NCI-H2081 (cell line): ENCODE measurements at places on chromosomes 12 and 14.
A peak's percentile ranks its signal among the peaks of the same experiment; 100 is the strongest.

- DNase-seq, result no peak
Observed at GRCh38 chr14:89260898-89261297, 156.1 kb downstream of the FOXN3 start.

- peak; percentile 41 for DNase-seq
Observed at GRCh38 chr14:67666750-67667449, 7.5 kb downstream of the VTI1B start.

- DNase-seq, result no peak
Observed at GRCh38 chr14:72889366-72889765, 4.5 kb downstream of the DPF3 start.

GRCh38 chr12:110002676-110003515 is 3.7 kb downstream of the ANKRD13A start:
- no peak for DNase-seq

- DNase-seq, result no peak
Observed at GRCh38 chr14:105908481-105908911, 382.1 kb downstream of the TMEM121 start.

DNA sequence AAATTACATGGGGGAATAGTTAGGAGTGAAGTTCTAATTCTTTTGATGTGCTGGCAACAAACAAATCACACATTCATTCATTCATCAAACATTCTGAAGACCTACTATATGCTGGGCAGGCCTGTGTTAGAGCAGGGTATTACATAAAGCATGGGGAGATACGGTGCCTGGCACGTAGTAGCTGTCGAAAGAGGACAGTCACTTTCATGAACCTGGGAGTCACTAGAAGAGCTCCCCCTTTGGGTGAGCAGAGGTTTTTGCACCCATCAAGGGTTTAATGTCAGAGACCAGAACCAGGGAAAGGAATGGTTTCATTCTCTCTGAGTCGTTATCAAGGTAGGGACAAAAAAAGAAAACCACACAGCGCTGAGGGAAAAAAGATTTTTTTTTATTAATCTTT is 10.0 kb downstream of the LHX5 start:
- DNase-seq, result no peak

DNA sequence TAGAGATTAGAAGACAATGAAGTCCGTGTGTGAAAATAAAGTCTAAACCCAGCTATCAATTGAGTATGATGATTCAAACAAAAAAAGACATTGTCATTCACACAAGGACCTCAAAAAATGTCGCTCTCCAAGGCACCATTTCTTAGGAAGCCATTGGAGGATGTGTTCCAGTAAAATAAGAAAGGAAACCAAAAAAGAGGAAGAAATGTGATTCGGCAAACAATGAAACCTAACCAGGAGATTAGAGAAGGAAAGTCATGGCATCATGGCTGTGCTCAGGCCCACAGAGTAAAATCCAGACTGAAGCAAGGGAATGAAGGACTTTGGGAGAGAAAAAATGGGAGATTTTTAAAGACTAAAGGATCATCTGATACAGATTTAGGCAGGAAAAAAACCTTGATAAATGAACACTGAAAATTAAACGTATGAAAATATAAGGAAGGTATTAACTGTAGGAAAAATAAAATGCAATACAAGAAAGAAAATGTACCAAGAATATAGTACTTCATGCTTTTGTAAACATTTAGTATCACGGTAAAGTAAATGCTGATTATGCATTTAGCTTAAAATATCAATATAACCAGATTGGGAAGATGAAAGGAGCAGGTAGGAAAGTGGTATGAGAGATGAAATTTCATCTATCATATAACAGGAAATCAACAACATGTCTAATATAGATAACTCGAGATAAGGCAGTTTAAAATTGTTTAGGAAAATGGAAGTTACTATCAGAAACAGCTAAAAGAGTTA is 38.2 kb upstream of the MTHFD1 start:
- DNase-seq, result no peak

- no peak for DNase-seq
Observed at GRCh38 chr14:31895646-31896045, 181.5 kb upstream of the ARHGAP5 start.

DNA sequence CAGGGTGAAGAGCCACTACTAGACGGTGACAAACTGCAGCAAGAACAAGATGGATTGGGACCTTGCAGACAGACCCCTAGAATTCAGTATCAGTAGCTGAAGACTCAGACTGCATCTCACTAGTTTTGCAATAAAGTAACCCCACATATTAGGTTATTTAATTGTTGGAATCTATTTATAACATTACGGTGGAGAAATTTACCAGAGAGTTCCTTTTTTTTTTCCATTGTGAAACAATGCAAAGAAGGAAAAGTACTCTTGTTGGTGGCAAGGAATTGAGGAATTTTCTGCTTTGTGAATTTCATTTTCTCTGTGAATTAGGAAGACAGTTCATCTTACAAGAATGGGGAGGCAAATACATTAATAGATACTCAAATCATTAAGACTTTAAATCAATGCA is 185.7 kb upstream of the PPFIA2 start:
- no peak for DNase-seq

- DNase-seq, result no peak
Observed at GRCh38 chr12:75883241-75883640, 148.3 kb downstream of the PHLDA1 start.

DNA sequence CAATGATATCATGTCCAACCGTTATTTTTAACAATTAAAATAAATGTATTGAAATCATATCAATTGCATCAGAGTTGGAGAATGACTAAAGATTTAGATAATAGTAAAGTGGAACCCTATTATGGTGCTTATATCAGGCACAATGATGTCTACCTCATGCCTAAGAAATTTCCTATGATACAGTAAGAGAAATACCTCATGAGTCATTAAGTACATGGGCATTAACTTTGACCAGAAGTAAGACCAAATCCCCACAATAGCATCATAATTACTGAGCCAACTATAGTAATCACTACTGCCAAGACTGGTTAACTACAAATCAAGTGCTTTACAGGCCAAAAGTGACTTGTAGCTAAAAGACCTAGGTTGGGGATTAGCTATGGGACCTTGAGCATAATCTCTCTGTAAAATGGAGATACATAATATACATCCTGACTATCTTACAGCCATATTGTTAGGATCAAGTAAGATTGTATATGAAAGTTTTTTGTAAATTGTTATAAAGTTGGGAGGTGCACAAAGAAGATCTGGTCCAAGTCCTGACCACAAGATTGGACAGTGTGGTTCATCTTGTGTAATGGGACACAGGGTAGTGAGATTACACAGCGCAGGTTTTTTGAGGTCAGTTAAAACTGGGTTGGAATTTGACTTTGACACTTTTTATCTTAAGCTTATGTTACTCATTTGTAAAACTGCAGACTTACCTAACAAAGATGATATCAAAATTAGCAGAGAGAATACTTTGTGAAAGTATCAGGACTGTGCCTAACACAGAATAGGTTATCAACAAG is 60.5 kb downstream of the ERGIC2 start:
- no peak for DNase-seq

DNA sequence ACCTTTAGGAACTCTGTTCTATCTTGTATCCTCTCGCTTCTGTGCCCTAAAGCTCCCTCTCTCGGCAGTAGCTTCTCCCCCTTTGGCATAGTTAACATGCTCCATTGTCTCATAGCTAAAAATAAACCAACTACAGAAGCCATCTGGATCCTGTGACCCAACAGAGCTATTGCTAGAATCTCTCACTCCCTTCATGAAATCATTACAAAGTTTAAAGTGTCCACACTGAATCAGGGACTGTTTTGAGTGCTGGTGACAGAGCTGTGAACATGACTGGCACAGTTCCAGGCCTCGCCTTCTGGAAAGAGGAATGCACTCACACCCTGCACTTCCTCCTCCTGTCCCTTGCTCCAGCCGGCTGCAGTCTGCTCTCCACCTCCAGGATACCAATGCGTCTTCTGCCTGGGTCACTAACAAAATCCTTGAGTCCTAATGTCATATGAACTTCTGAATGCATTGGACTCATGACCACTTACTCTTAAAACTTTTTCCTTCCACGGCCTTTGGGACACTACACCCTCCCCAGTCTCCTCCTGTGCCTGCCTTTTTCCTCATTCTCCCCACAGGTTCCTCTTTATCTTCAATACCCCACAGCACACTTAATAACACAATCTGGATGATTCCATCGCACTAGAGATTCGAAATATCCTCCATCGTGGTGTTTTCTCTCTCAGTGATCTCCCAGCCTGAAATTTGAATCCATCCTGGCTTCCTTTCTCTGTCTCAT is 13.2 kb downstream of the PLBD1 start:
- no peak for DNase-seq

- DNase-seq, result no peak
Observed at GRCh38 chr14:64857979-64858744, 21.5 kb downstream of the SPTB start.

- DNase-seq, result no peak
Observed at GRCh38 chr12:131263626-131264025, 309.9 kb downstream of the ADGRD1 start.

- DNase-seq, result no peak
Observed at GRCh38 chr12:118850244-118850825, 131.0 kb upstream of the SRRM4 start.

DNA sequence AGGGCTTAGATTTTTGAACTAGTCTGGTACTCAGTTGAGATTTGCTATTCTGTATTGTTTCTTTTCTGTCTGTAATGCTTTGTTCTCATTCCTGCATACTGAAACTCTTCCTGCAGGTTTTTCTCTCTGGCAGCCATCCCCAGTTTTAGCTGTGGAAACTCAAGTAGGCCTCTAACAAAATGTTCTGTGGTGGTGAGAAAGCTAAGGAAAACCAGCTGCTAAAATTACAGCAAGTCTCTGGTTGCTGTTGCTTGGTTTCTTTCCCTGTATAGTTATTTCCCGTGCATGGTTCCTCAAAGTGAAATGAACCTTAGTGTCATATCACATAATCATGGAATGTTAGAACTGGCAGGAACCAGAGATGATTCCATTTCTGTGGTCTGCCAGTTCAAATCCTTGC is 442.5 kb downstream of the NRXN3 start:
- no peak for DNase-seq

GRCh38 chr12:28425526-28425925 is 235.3 kb downstream of the CCDC91 start:
- no peak for DNase-seq

- no peak for DNase-seq
Observed at GRCh38 chr14:28770630-28771029, 4.0 kb downstream of the FOXG1 start.

GRCh38 chr14:68784978-68785533 is 7.8 kb downstream of the ZFP36L1 start:
- DNase-seq, result no peak

GRCh38 chr12:102812344-102812743 is 104.7 kb downstream of the PAH start:
- DNase-seq, result no peak

GRCh38 chr12:102958073-102958829 is 777 bp downstream of the ASCL1 start:
- DNase-seq, result peak; percentile 61

DNA sequence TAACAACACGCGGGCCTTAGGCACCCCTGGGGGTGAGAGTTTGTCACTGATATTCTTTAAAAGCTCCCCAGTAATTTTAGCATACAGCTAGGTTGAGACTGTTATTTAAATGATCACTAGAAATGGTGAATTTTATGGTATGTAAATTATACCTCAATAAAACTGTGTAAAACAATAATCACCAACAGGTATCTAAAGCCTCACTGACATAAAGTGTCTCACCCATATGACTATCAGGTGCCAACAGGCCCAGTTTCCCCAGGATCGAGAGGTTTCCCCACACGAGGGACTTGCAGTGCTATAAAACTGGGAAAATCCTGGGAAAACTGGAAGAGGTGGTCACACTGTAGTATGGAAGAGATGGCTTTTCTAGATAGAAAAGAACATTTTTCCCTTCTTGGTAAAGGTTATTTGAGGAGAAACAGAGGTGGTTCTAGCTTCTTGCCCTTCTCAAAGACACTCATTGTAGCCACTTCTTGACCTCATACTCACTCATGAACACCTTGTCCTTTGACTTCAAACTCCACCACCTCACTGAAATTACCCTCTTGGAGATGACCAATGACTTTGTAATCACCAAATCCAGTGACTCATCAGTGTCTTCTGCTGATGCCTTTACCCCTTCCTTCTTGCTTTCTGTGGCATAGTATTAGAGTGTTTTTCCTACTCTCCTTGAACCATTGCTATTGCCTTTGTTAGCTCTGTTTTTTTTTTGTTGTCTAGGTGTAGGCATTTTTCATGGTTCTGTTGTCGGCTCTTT is 24.8 kb upstream of the NUBPL start:
- DNase-seq, result no peak

- peak; percentile 20 for DNase-seq
Observed at GRCh38 chr14:96281486-96281885, 25.5 kb downstream of the BDKRB1 start.

GRCh38 chr14:75533791-75534555 is 11.7 kb downstream of the BATF start:
- no peak for DNase-seq

DNA sequence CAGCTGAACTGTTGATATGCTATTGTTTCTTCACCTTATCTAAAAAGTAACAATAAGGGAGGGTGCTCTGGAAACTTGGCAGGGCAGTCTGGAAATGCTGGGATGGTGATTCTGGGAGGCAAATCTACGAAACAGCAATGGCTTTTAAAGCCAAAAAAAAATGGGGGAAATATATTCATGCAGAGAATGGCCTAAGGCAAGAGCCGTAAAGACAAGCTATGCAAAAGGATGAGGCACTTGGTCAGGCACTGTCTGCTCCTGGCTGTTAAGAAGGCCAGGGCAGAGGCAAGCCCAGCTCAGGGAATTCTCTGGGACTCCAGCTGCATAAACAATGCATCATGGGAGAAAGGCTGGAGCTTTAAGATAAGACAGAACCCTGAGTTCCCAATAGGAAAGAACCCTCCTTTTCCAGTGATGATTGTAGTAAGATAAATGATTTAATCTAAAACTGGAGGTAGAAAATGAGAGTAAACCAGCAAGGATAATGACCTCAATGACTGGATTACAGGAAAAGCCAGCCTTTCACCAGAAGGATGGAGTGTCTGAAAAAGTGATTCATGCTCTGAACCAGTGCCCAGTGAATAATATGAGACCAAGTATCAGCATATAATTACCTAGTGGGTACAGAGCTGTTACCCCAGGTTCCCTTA is 46.0 kb downstream of the ITPR2 start:
- no peak for DNase-seq

GRCh38 chr14:76034566-76034965 is 49.0 kb downstream of the IFT43 start:
- no peak for DNase-seq

DNA sequence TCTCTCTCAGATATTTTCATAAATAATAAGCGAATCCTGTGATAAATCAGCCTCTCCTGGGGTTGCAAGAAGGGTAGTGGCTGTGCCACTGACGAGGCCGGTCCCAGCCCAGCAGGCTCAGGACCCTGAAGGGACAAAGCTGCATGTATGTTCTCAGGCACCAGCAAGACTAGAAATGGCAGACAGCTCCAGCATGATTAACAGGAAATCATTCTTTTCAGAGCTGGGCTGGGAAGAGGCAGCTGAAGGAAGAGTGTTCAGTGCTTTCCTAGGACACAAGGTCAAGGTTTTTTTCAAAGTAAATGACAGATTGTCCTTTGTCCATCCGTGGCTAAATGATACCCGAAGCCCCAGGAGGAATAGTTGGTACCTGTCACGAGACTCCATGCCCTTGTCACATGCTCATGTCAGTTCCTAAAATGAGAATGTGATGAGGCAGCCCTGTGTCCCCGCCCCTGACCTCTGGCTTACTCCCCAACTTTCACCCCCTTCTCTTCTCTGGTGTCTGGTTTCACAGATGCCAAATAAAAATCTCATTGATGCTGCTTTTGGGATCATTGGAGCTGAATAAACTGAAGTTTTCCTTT is 65.1 kb downstream of the PPP1R36 start:
- DNase-seq, result no peak
